ENCODE measurements at places on chromosomes 3 and 15.

- no peak for DNase-seq
Observed at GRCh38 chr15:41828807-41829141, 882 bp downstream of the JMJD7 start.

DNA sequence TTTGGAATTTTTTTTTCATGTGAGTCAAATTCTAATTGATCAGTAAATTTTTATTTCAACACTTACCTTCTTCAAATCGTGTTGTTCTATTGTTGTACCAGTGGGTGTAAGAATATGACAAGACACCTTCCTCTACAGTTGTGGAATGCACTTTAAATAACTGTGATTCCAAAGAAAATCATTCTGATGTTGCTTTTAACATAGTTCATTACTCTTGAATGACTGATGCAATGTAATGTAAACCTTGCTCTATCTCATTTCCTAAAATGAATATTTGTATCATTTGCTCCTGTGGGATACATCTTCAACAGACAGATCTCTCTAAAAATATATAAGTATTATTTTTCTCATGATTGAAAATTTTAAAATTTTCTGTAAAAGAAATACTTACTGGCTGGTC lies 313.4 kb downstream of the RBMS3 start:
- no peak for DNase-seq

- no peak for DNase-seq
Observed at GRCh38 chr15:58078591-58078990, 13.1 kb upstream of the ALDH1A2 start.

GRCh38 chr15:36484038-36484778 lies 95.2 kb upstream of the CDIN1 start:
- no peak for DNase-seq

DNA sequence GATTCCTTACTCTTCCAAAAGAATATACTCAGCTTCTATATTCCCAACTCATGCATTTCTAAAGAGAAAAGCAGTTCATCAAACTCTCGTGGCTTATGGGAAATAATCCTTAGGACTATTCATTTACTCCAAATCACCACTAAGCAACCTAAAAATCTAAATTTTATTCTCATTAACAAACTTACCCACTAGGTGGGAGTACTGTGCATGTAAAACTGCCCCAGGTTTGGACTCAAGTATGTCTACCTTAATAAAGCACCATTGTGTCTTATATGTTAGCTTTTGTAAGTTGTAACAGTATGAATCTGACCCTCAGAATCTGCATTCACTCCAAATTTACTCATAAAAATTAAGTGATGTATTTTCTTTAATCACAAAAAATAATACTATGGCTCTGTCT lies 25.3 kb downstream of the RAD18 start:
- no peak for DNase-seq

- no peak for DNase-seq
Observed at GRCh38 chr3:98827221-98827920, 64.2 kb downstream of the ST3GAL6 start.

- DNase-seq: no peak
Observed at GRCh38 chr3:72601060-72601459, 247.2 kb downstream of the SHQ1 start.

- no peak for DNase-seq
Observed at GRCh38 chr3:124203292-124203691, 211.4 kb upstream of the ROPN1 start.

DNA sequence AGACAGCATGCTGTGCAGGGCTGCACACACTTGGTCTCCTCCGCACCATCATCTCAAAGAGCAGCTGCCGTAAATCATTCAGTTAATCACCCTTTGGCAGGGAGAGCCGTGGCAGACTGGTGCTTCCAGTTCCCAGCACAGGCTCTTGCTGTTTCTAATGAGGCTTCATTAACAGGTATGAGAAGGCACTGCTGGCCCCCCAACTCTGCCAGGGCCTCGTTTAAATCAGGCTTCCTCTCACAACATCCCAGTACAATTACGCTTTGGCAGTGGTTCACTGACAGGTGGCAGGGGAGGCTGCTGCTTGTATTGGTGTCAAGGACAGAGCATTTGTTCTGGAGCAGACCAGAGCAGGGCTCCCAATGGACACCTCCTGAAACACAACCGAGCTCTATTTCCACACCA lies 77.1 kb downstream of the BFSP2 start:
- no peak for DNase-seq

- DNase-seq: no peak
Observed at GRCh38 chr3:132593947-132594323, 3.1 kb upstream of the ACKR4 start.

DNA sequence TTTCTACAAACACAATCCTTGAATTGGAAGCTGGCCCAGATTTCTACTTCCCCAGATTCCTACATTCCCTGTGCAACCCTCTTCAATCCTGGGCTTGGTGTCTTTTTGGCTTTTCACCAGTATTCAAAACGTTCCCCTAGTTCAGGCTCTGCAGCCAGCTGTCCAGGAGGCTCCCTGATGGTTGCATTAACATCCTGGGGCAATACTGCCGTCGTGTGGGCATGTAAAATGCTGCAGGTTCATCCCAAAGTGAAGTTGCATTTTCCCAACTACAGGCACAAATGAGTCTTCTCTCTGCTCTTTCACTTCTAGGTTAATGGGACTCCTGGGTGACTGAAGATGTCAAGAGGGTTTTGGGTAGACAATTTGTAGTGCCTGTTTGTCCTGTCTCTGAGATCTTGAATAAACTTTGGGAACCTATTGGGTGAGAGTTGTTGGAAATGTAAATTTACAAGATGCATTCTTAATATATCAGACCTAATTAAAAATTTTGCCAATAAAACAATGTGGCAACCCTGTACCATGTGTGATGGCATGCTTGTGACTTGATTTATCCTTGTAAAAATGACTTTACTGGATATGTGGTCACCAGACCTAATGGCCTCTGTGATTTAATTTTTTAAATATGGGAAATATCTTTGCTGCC lies 28.6 kb downstream of the SOX14 start:
- DNase-seq: no peak

GRCh38 chr15:38378161-38378560 lies 75.8 kb upstream of the FAM98B start:
- DNase-seq: no peak

GRCh38 chr3:37941608-37942508 lies 48.7 kb upstream of the VILL start:
- no peak for DNase-seq

All from ascending aorta (tissue), 2 donors.